ENCODE measurements at places on chromosomes 7 and 10. TPM values are rescaled to one million over a fixed set of nuclear protein-coding genes. Genes with fewer than 3 reads are reported as not detected.

GRCh38 chr10:25820472-25820871 is 113.6 kb upstream of the MYO3A start:
- H3K27me3 ChIP-seq = no peaks in the 10 kb centered on the region
- H3K27ac ChIP-seq = no peak overlapping the region
- H3K4me3 ChIP-seq = peak overlapping the region; percentile 75
- DNase-seq = no peak
- H3K4me1 ChIP-seq = peaks cover 4% of the 10 kb centered on the region
- no peaks in the 10 kb centered on the region for H3K36me3 ChIP-seq

ECHDC3 gene
- 0.58 TPM for polyA plus RNA-seq

DNA sequence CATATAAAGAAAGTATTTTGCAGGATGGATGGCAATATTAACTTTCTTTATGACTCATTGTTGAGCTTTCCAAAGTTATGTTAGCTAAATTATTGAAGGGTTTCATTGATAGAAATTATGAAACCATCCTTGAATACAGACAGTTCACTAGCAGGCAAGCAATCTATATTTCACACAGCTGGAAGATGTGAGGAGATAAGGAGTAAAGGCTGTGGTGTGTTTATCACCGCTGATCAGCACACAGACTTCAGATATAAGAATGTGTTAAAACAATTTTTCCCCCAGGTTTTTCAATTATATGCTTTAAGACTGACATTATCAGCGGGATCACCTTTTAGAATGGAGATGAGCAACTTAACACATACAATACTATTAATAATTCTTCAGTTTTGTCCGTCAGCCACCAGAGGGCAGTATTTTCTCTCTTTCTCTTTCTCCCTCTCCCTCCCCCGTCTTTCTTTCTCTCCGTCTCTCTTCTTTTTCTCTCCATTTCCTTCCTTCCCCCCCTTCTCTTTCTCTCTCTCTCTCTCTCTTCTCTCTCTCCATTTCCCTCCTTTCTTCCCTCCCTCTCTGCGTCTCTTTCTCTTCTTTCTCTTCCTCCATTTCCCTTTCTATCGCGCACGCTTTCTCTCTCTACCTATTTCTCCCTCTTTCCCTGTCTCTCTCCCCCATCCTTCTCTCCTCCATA is 62.9 kb upstream of the FAM171A1 start:
- no peak overlapping the region for H3K27ac ChIP-seq
- DNase-seq = peak; percentile 25
- H3K27me3 ChIP-seq = no peaks in the 10 kb centered on the region
- H3K4me3 ChIP-seq = peak overlapping the region; percentile 58
- H3K4me1 ChIP-seq = peaks cover 13% of the 10 kb centered on the region

STX1A gene
- 4.0 TPM for polyA plus RNA-seq

KMT2C gene
- 24.6 TPM for polyA plus RNA-seq

SH2D4B gene
- not detected for polyA plus RNA-seq

GRCh38 chr7:41955893-41956675 is 253.2 kb upstream of the INHBA start:
- no peaks in the 10 kb centered on the region for H3K4me1 ChIP-seq
- no peaks in the 10 kb centered on the region for H3K36me3 ChIP-seq

DNA sequence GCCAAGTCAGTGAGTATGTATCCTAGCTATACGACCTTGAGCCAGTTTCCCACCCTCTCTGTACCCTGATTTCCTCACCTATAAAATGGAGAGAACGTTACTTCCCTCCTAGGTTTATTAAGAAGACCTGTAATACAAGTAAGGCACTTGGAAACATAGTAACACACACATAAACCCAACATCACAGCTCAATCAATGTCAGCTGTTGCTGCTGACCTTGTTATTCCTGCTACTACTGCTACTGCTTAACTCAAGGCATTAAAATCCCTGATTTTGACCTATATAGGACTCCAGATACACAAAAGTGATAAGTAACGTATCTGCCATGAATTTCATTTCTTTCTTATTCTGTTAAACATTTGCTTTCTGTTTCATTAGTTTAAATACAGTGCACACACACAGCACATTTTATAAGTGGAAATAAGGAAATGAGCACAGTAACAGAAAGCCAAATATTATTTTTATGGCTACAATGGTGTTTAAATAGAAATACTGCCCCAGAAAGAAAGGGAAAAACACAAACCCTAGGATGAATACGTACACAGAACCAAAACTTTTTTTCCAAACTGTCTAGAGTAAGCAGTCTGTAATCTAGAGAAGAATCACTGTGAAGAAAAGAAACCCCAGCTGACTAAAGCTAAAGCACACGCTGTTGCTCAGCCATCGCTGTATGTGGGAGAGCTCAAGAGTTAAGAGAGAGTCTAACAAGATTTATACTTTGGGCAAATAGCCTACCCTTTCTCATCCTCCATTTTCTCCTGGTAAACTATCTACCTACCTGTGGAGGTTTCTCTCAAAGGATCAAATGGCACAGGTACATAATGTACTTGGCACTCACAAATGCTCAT is 19.0 kb downstream of the NAPEPLD start:
- no peak for DNase-seq
- H3K36me3 ChIP-seq = peaks cover 9% of the 10 kb centered on the region
- no peak overlapping the region for H3K4me3 ChIP-seq
- peak overlapping the region; percentile 10 for H3K27ac ChIP-seq

DNA sequence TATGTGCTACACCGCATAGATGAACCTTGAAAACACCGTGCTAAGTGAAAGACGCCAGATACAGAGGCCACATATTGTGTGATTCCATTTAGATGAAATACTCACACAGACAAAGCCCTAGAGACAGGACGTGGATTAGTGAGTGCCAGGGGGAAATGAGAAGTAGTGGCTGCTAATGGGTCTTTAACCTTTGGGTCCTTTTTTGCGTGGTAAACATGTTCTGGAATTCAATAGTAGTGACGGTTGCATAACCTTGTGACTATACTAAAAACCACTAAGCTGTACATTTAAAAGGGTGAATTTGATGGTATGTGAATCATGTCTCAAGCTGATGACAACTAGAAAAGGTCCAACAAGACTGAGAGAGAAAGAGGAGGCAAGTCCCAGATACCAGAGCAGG is 15.6 kb downstream of the SMKR1 start:
- H3K27ac ChIP-seq = no peak overlapping the region
- no peak for DNase-seq

STEAP1B gene
- not detected for polyA plus RNA-seq

EPO gene
- polyA plus RNA-seq = not detected

DNA sequence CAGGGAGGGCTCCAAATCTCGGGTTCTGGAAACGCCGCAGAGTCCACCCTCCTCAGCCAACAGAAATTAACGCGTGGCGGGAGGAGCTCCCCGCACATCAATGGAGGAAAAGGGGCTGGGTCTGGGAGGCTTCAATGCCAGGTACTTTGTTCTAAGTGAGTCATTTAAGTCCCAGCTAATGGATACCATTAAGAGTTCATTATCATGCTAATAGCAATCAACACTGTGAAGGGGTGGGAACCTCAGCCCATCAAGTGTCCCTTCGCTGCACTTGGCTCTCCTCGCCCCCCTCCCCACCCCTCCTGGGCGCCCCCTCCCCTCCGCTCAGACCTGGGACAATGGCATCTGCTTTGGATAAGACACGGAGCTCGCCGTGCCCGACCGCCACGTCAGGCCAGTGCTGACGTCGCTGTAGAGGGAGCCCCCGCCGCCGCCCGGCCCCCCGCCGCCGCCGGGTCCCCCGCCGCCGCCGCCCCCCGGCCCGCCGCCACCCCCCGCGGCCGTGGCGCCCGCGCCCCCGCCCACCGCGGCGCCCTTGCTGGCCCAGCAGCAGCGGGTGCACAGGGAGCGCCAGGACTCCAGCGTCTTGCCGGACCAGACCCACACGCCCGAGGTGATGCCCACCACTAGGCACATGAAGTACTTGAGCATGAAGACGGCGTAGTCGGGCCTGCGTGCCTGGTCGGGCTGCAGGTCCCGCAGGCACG is 2.9 kb downstream of the FZD8 start:
- no peak for DNase-seq
- no peaks in the 10 kb centered on the region for H3K36me3 ChIP-seq
- no peak overlapping the region for H3K27ac ChIP-seq
- peaks cover 23% of the 10 kb centered on the region for H3K27me3 ChIP-seq

AOC1 gene
- not detected for polyA plus RNA-seq

DNA sequence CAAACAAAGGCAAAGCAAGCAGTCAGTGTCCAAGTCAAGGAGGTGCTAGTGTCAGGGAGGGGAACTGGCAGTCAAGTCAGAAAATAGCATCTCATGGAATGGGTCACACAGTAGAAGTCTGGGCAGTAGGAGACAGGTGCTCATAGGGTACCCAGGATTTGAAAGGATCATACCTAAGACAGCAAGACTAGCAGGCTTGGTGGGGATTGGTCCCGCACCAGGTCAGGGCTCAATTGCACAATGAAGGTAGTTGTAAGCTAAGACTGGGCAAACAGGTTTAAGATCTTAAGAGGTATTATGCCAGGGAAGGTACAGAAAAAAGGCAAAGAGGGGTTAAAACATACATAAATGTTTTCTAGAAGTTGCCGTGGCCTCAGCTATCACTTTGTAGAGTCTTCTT is 181.4 kb upstream of the ETV1 start:
- H3K27me3 ChIP-seq = peaks cover 1% of the 10 kb centered on the region
- no peak overlapping the region for H3K4me3 ChIP-seq
- no peak for DNase-seq
- H3K27ac ChIP-seq = no peak overlapping the region

- H3K36me3 ChIP-seq = peaks cover 6% of the 10 kb centered on the region
- H3K27me3 ChIP-seq = peaks cover 4% of the 10 kb centered on the region
- no peak overlapping the region for H3K4me3 ChIP-seq
- H3K4me1 ChIP-seq = peaks cover 18% of the 10 kb centered on the region
- no peak overlapping the region for H3K27ac ChIP-seq
- DNase-seq = no peak
These were observed 31.0 kb downstream of the GET4 start for GRCh38 chr7:907158-907980.

DNA sequence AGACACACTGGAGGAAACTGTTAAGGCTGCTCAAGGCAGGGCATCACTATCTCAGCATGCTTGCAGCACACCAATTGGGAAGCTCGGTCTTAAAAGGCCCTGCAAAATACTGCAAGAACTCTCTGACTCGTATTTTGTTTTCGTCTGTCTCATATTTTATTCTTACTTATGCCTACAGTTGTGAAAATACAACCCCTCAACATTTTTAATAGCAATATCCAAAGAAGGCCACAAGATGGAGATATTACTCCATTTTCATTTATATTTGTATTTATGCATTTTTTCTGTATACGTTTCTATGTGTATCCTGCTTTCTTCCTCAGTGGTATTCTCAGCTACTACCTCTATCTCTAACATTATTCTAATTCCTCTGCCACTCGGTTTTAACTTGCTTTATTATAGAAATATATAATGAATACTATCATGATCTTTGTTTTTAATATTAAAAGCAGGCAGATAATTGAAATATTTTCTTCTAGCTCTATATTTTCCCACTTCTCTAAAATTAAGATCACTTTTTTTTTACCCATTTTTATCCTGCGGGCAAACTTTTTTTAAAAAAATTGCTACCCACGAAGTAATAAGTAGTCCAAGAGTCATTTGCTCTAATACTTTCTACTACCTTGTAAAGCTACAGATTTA is 10.0 kb downstream of the DNAJC1 start:
- peak; percentile 53 for DNase-seq
- no peak overlapping the region for H3K4me3 ChIP-seq
- peaks cover 40% of the 10 kb centered on the region for H3K4me1 ChIP-seq
- H3K27me3 ChIP-seq = peaks cover 2% of the 10 kb centered on the region

- H3K4me1 ChIP-seq = no peaks in the 10 kb centered on the region
- H3K27ac ChIP-seq = no peak overlapping the region
- no peaks in the 10 kb centered on the region for H3K27me3 ChIP-seq
- no peak for DNase-seq
These were observed 984.9 kb upstream of the AUTS2 start for GRCh38 chr7:68613405-68613804.

CASTOR2 gene
- polyA plus RNA-seq = 2.0 TPM

DNA sequence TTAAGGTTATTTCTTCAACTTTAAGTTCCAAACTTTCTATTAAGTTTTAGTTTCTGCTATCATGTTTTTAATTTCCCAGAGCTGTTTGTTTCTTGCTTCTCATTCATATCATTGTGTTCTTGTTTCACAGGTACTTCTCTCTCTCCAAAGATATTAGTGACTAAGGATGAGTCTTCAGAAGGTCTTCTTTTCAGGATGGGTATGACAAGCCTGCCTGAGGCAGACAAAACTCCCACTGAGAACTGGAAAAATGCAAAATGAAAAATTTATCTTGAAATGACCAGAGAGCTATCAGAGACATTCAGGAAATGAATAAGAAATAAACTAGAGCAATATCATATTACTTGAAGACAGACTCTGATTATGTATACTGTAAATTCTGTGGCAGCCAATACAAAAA is 110.8 kb upstream of the EGFR start:
- no peak overlapping the region for H3K4me3 ChIP-seq
- peaks cover 1% of the 10 kb centered on the region for H3K4me1 ChIP-seq
- no peak overlapping the region for H3K27ac ChIP-seq

DNA sequence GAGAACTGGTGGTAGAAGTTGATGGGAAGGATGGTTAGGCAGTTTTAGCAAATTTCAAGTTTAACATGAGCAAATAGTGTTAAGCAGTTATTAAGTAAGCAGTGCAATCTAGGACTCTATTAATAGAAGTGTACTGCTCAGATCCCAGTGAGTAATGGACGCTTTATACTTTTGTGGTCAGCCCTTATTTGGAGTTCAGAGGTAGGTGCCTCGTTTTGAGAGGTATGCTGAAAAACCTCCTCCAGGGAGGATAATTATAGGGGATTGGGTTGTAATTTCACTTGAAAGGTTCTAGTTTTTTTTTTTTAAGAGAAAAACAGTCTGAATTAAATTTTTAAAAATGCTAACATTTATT is 33.5 kb upstream of the CCDC7 start:
- H3K4me1 ChIP-seq = no peaks in the 10 kb centered on the region
- no peak overlapping the region for H3K4me3 ChIP-seq
- H3K36me3 ChIP-seq = peaks cover 4% of the 10 kb centered on the region
- no peak overlapping the region for H3K27ac ChIP-seq
- no peak for DNase-seq

GRCh38 chr7:7869036-7869435 is 99.6 kb upstream of the GLCCI1 start:
- no peak overlapping the region for H3K4me3 ChIP-seq
- peaks cover 2% of the 10 kb centered on the region for H3K27me3 ChIP-seq
- no peaks in the 10 kb centered on the region for H3K4me1 ChIP-seq
- H3K27ac ChIP-seq = no peak overlapping the region
- peaks cover 4% of the 10 kb centered on the region for H3K36me3 ChIP-seq
- no peak for DNase-seq

DNA sequence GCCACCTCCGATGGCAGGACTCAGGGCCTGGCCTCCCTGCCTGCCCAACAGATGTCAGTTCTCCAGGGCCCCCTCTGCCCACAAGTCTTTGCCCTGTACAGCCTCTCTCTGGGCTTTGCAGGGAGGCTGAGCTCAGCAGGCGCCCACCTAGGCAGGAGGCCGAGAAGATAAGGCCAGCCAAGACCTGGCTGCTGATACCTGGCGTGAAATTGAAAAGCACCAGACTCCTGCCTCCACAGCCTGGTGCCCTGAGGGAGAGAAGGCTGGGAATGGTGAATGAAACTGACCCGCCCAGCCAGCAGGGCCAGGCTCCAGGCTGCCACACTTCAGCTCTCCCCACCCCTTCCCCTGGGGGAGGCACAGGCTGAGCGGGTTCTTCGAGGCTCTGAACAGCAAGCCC is 145.8 kb downstream of the CDH23 start:
- H3K27ac ChIP-seq = no peak overlapping the region
- no peaks in the 10 kb centered on the region for H3K36me3 ChIP-seq
- H3K27me3 ChIP-seq = peaks cover 4% of the 10 kb centered on the region
- DNase-seq = no peak
- no peaks in the 10 kb centered on the region for H3K4me1 ChIP-seq
- H3K4me3 ChIP-seq = no peak overlapping the region
